Activated naive CD4-positive, alpha-beta T cell treated with anti-CD3 and anti-CD28 coated beads for 36 hours (primary cell): ENCODE measurements at places on chromosomes 2 and 18.

DNA sequence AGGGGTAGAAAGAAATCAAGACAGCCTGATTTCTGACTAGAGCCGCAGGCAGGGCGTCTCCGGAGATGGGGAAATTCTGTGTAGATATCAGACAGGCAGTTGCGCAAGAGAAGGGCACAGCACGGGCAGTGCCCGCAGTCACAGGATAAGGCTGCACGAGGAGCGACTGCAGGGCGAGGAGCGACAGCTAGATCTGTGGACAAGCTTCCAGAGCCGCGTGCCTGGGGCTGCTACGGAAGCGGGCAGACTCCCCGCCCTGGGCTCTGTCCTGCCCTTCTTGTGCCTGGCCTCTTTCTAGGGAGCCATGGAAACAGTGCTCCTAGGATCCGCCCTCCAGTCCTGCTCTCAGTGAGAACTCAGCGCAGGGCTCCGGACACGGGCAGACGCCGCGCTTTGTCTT lies 12.6 kb downstream of the MC5R start:
- no peak for DNase-seq

- DNase-seq = peak; percentile 21
Measured at GRCh38 chr2:173990970-173991819, 26.0 kb upstream of the SP3 start.

- DNase-seq = peak; percentile 32
Measured at GRCh38 chr2:191151331-191151730, 537 bp upstream of the STAT4 start.

GRCh38 chr2:12221584-12221983 lies 475.2 kb downstream of the LPIN1 start:
- DNase-seq = no peak

- DNase-seq = peak; percentile 22
Measured at GRCh38 chr2:11154016-11154922, 998 bp upstream of the SLC66A3 start.

- DNase-seq = no peak
Measured at GRCh38 chr2:180038997-180039396, 31.9 kb upstream of the CWC22 start.

DNA sequence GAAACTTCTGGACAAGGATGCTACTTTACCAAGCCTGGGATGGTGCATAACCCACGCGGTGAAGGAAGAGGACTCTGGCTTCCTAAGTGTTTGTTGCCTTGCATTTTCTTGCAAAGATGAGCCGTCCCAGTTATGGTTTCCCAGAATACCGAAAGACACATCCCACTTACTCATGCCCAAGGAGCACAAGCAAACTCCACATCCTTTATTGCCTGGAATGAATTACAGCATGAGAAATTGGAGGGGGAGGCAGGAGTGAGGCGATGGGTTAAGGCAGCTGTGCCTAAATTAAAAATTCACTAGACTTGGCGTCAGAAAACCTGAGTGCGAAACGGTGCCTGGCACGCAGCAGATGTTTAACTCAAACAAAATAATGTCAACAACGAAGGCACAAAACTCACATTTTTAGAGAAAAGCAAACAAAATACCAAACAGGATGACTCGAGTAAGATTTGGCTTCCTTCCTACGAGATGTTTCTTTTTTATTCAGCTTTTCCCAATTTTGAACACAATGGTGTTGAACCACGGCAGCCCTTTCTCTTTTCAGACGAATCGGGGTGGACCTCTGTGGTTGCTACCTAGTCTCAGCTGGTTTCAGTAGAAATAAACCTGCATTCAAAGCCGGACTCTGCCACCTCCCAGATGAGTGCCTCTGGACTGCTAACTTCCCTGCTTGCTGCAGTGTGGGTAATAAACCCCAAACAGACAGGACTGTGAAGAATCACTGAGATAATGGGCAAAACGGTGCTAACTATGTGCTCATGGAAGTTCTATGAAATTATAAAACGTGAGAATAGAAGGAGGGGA lies 100.3 kb upstream of the NCK2 start:
- no peak for DNase-seq

DNA sequence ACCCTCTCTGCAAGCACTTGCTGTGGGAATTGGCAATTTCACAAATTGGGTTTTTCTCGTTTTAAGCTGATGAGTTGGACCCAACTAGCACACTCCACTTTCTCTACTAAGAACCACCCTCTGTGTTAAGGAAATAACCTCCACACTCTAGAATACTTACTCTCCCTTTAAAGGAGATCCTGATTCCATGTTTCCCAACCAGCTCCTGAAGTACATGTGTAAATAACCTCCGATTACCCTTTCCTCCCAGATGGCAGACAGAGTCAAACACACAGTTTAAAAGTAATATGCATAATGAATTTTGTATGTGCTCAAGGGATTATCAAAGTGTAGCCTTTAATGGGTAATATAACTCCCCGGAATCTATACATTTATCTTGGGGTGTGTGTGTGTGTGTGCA lies 171.3 kb upstream of the OSR1 start:
- no peak for DNase-seq

- no peak for DNase-seq
Measured at GRCh38 chr18:13730481-13730880, 4.0 kb downstream of the RNMT start.

- DNase-seq = no peak
Measured at GRCh38 chr2:127844973-127845372, 13.0 kb downstream of the POLR2D start.

- DNase-seq = no peak
Measured at GRCh38 chr2:7060631-7061449, 143.6 kb downstream of the RNF144A start.

- no peak for DNase-seq
Measured at GRCh38 chr2:196955036-196955435, 28.5 kb upstream of the PGAP1 start.

- DNase-seq = no peak
Measured at GRCh38 chr2:24253303-24253919, 78.6 kb downstream of the FAM228A start.

GRCh38 chr18:55300421-55300935 lies 287.5 kb downstream of the TCF4 start:
- no peak for DNase-seq
